ENCODE measurements at places on chromosomes 11 and 22.
A peak's percentile ranks its signal among the peaks of the same experiment; 100 is the strongest.

- DNase-seq = no peak
These were observed 20.6 kb downstream of the GRAMD1B start for GRCh38 chr11:123450623-123451022.

DNA sequence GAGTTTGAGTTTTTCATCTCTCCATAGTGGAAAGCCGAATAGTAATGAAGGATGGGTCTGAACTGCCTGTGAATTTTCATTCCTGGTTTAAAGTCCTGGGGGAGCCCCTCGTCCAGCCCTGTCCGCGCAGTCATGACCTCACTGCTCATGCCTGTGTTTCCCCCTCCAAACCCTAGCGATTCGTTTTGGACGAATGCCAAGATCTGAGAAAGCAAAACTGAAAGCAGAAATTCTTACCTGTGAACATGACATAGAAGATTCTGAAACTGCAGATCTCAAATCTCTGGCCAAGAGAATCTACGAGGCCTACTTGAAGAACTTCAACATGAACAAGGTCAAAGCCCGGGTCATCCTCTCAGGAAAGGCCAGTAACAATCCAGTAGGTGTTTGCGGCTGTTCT is 30.5 kb downstream of the CDPF1 start:
- no peak for DNase-seq

DNA sequence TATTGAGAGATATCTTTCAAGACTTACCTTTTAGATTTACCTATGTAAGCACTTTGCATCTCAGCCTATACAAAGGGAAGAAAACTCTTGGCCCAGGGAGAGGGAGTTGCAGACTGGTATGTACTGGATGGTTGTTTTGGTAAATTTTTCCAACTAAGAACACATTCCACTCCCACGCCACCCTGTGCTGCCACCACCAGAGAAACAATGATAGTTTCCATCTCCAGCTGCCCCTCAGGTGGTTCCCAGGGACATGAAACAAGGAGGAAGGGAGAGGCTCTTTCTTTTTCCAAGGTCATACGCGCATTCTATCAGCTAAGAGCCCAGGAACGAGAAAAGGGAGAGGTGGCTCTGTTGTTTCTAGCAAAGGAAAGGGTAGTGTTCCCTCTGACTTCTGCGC is 34.4 kb downstream of the CCDC34 start:
- DNase-seq = no peak

DNA sequence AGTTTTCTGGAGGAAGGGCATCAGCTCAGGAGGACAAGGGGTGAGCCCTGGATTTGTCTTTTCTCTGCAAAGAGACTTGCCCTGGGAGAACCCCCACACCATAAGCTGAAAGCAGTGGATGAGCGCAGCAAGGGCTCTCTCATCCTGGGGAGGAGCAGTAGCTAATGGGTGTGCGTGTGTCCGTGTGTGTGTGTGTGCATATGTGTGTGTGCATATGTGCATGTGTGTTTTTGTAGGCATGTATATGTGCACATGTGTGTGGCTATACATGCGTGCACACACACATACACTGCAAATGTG is 45.3 kb downstream of the SMIM38 start:
- no peak for DNase-seq

DNA sequence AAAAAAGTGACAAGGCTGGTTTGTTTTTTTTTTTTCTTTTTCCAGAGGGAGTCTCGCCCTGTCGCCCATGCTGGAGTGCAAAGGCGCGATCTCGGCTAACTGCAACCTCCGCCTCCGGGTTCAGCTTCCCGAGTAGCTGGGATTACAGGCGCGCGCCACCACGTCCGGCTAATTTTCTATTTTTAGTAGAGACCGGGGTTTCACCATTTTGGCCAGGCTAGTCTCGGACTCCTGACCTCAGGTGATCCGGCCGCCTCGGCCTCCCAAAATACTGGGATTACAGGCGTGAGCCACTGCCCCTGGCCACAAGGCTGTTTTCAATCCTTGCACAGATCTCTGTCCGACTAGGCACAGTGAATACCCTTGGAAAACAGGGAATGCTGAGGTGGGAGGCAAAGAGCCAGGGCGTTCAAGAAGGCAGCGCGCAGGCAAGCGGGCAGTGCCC is 566 bp downstream of the ATP6V1E1 start:
- DNase-seq = no peak

- DNase-seq = no peak
These were observed 10.4 kb downstream of the SPON1 start for GRCh38 chr11:13972944-13973343.

GRCh38 chr11:35785287-35786167 is 123.0 kb downstream of the TRIM44 start:
- no peak for DNase-seq

GRCh38 chr11:77250881-77251640 is 50.4 kb downstream of the GDPD4 start:
- DNase-seq = peak; percentile 51

- no peak for DNase-seq
These were observed 13.1 kb downstream of the TAF1D start for GRCh38 chr11:93727985-93728791.

DNA sequence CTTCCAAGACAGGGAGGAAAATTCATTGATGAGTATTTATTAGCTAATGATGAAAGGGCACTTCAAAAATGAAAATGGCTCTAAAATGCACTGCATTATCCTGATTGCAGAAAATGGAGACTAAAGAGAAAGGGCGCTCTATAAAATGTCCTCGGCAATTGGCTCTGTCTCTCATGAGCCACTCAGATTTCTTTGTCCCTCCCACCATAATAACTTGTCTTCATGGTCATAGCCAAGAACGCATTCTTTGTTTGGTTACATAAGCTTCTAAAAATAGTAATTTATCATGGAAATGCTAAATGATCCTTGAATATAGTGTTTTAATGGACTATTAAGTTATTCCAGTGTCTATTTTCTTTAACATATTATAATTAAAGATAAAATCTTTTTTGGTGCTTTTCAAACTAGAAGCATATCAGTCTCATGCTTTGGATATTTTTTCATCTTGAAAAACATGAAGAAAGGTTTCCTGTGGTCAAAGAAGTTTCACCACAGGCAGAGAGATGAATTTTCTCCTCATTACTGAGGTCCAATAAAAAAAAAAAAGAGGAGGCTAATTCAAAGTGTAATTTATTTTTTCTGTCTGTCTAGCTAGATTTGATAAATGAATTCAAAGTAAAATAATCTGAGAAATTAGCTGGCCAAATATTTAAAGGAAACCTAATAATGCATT is 238.1 kb upstream of the BLID start:
- no peak for DNase-seq

DNA sequence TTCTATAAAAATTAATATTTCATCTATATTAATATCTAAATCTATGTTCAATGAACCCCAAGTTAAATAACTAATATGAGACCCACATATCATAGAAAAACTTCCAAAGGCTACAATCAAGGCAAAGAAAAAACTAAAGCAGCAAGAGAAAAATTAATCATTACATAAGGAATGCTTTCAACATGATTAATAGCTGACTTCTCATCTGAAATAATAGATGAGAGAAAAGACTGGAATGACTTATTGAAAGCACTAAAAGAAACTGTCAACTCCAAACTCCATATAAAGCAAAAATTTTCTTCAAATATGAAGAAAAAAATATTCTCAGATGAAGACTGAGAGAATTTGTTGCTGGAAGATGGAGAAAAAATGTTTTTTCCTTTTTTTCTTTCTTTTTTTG is 13.0 kb downstream of the TRIM5 start:
- DNase-seq = peak; percentile 31

- DNase-seq = no peak
These were observed 377.3 kb downstream of the FAM181B start for GRCh38 chr11:82356316-82356715.

- no peak for DNase-seq
These were observed 92.3 kb upstream of the ZC3H12C start for GRCh38 chr11:110000850-110001249.

DNA sequence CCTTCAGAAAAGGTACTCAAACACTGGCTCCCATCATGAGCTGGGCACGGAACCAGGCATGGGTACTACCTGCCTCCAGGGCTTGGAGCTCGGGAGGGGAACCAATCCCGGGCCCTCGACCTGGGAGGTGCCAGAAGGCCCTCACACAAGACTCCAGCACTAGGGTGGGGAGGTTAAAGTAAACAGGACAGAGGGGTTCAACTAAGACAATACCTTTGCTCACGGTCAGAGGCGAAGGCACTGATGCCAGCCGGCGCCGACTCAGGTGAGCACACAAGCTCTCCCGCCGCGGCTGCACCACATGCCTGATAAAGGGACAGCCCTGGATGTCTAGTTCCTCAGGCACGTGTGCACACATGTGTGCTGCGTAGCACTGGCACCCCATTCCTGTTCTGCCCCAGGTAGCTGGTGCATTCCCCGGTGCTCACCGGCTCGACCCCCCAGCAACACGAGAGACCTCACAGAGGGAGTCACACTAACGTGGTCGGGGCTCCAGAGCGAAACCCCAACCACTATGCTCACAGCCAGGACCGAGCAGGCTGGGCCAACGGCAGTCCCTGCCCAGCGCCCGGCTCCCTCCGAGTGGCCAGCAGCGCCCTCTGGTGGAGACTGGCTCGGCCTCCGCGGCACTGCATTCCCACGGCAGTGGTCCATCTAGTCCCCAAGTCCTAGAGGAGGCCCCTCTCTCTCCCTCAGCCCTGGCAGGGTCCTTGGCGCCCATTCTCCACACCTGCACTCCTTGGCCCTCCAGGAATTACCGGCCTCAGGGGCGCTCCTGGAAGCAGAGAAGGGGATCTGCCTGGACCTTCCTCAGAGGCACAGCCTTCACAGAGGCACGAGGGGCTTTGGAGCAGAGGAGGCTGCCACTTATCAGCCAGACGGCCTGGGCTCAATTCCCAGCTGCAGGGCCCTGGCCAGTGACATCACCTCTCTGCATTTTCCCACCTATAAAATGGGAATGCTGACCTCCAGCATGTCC is 28.8 kb upstream of the MOB2 start:
- DNase-seq = peak; percentile 8

DNA sequence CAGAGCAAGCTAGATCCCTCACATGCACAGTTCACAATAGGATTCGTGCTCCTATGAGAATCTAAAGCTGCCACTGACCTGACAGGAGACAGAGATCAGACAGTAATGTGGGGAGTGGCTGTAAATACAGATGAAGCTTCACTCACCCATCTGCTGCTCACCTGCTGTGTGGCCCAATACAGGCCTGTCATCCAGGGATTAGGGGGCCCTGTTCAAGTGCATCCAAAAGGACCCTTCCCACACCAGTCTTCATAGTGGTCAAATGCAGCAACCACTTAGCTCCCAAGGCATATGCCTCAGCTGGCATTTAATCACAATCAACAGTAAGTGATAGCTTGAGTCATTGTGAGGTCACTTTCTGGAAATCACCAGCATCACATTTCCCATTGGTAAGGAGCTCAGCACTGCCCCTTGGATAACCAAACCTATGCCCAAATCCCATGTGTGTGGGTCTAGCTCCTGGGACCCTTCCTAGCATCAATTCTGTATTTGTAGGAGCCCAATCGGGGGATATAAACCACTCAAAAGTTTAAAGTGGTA is 65.6 kb downstream of the OR4C45 start:
- no peak for DNase-seq

GRCh38 chr11:57424792-57425564 is 1.9 kb downstream of the SLC43A3 start:
- peak; percentile 95 for DNase-seq

DNA sequence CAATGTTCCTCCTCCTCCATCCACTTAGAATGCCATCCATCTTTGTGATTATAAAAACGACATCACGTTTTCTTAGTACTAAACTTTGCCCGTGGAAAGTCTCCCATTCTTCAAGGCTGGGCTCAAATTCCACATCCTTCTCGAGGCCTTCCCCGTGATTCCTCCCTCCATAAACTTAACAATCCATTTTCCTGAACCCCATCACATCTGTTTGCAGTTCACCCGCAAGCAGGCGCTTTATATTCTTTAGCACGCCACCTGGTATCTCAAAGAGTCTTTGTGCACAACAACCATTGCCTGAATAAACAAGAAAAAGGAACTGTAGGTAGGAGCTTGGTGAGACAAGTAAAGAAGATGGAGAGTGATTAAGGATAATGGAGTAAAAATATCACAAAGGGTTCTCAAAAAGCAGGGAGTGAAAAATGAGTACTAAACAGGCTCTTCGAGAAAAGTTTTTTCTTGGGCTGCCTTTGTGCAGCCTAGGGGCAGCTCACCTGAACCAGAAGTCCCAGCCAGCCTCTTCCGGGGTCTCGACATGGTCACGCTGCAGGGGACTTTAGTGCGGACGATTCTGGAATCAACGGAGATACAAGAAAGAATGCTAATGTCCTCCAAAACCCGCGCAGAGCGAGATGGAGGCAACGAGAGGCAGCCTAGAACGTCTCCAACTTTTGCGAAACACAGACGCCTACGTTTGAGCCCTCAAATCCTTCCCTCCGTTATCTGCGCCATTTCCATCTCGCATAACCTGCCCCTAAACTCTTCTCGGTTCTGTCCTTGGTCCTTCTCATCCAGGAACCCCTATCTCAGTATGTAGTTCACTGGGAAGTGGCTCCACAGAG is 585 bp downstream of the THYN1 start:
- no peak for DNase-seq

DNA sequence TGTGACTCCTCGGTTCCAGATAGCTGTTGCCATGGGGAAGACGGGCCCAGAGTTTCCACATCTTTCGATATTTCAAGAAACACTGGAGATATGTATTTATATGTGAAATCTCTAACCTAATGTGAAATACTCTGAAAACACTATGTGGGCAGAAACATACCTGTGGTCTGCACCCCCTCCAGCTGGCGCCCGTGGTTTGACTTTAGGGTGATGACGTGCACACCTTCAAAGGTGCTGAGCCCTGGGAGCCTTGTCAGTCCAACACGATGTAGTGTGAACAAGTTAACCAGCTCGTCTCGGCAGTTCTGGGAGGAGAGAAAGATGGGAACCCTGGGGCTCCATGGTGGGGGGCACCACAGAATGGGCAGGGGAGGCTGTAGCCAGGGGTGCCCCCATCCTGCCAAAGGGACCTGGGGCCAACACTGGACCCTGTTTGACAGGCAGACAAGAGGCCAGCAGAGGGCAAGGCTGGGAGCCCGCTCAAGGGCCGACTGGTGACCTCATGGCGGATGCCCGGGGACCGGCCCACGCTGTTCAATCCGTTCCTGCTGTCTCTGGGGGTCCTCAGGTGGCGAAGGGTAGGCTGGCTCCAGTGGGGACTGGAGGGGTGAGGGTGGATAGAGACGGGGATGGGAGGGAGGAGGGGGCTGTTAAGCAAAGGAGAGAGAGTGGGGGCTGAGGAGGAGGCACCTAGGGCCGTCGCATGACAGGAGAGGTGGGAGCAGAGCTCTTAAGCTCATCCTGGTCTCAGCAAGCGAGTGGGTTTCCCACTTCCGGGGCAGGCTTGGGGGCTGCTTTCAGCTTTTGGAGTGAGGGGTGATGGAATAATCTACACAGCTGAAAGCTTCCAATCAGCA is 43.8 kb downstream of the TRIOBP start:
- no peak for DNase-seq
